GM12878 (cell line): ENCODE measurements at places on chromosomes 13 and 19. TPM values are rescaled to one million over a fixed set of nuclear protein-coding genes. Genes with fewer than 3 reads are reported as not detected.

- no peak for DNase-seq
Observed at GRCh38 chr19:11737964-11738745, 591 bp downstream of the ZNF823 start.

DNA sequence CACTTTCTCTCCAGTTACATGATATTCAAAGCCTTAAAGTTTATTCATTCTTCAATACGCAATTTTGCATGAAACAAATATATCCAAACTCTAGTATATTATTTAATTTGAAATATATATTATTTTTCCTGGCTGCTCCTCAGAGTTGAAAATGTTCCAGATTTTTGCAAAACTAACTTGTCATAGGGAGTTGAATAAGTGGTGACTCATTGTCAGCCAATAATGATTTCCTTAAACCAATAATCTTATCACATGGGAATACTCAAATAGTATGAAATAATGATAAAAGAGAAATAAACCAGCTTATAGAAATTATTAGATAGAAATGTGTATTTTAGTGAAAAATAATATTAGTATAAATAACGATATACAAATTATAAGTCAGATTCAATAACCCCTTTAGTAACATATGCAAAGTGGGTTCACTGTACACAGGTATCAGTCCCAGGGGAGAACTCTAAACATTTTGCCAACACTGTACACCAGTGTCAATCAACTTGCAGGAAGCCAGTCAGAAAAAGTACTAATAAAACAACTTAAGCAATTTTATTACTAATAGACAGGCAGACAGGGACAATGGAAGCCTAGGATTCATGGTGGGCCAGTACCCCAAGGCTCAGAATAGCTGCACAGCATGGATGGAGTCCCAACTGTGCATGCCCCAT lies 222.6 kb upstream of the KLHL1 start:
- DNase-seq: no peak

DNA sequence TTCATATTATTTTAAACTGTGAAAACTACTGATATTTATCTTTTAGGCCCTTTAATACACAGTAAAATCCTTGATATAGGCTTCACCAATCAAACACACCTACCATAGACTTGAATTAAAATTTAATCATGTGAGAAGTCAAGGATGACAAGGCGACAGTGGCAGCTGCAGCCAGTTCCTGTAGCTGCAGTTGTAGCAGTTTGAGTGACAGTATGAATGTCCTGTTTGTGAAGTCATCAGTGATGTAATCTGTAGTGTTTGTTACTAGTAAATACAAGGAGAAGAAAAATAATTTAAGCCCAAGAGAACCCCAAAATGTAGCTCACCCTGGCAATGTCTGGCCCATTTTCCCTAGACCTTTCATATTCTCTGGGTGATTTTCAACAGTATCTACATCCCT lies 897.0 kb downstream of the SLITRK6 start:
- no peak for DNase-seq

DNA sequence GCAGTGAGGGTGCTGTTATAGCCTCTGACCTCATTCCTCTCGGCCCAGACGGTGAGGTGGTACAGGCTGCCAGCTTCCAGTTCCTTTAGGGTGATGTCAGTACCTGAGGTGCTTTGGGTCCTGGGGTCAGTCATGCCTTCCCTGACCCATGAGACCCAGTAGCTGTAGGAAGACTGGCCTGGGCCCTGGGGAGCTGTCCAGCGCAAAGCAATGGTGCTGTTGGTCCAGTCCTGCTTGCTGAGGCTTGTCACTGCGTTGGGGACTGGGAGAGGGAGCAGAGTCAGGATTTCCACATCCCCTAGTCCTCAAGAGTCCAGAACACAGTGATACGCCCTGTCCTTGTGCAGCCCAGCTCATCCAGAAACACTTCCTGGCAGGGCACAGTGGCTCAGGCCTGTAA lies 10.7 kb downstream of the PTPRH start:
- no peak for DNase-seq

SULT2B1 gene
- total RNA-seq: 0.16 TPM in 1 of 2 replicates, not detected in the other
